ENCODE measurements at places on chromosomes 5 and 9.

GRCh38 chr9:26061948-26062575 is 383.8 kb upstream of the TUSC1 start:
- DNase-seq: no peak

DNA sequence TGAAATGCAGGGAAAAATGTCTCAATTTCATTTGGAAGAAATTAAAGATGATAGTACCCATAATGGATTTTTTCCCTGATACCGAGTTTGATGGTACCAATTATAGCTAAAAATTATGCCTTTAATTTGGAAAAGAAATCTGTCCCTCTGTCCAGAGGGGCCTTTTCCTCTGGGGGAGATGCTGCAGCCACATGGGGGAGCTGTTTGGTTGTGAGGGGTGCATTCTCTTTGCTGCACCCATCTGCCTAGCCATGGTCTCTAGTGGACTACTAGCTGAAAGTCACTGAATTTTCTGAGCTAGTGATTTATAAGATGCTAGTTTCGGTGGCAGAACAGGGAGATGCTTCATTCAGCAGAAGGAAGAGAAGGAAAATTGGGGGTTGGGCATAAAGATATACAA is 9.6 kb downstream of the SEC61B start:
- peak; percentile 39 for DNase-seq

- DNase-seq: peak; percentile 90
Measured at GRCh38 chr5:142324871-142325724, at the start of gene SPRY4. SPRY4 (minus strand) TSS chr5:142325021; CDS start chr5:142315108, 9,913 bp downstream.

- DNase-seq: no peak
Measured at GRCh38 chr9:127559247-127559680, 52.8 kb upstream of the STXBP1 start.

All from stimulated activated CD4-positive, alpha-beta T cell treated with anti-CD3 and anti-CD28 coated beads, Interleukin-4, amount 100 ng/mL, for 24 hours (primary cell).